NCI-H2171 treated with DMSO at 0.1 percent for 48 hours (cell line): ENCODE measurements at places on chromosomes 3 and 15.

GRCh38 chr3:197331131-197331530, 32.7 kb upstream of the DLG1 start:
- DNase-seq, result no peak

- peak; percentile 63 for DNase-seq
Observed at GRCh38 chr3:174335910-174336309, 523.2 kb upstream of the NAALADL2 start.

GRCh38 chr3:65975032-65975431, 63.7 kb downstream of the MAGI1 start:
- no peak for DNase-seq

DNA sequence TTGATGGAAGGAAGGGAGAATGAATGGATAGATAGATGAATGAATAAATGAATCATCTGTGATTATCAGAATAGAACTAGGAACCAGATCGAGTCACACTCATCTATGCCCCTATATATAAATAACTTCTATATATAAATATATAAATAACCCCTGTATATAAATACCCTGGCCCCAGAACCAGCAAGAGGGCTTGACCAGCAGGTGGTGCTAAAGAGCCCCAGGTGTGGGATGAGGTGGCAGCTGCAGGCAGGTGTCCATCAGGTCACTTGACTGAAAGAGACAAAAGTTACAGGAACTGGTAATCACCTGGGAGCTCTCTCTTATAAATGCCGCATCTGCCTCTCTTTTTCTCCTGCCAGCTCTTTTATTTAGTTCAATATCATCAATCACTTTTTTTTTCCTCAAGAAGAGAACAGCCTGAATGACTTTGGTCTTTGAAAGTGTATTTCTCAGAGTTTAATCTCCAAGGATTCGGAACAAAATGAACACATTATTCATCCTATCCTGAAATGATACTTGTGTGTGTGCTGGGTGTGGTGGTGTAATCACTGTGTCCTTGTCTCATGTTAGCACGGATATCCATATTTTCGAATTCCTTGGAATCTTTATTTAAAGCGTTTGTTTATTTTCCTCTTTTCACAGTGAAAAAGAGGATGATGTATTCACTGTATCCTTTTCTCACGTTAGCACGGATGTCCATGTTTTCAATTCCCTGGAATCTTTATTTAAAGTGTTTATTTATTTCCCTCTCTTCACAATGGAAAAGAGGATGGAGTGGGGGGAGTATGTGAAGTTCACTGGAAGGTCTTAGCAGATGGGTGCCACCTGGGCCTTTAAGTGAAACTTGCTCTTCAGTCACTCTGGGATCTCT, 35.4 kb upstream of the ATG7 start:
- DNase-seq, result peak; percentile 33

DNA sequence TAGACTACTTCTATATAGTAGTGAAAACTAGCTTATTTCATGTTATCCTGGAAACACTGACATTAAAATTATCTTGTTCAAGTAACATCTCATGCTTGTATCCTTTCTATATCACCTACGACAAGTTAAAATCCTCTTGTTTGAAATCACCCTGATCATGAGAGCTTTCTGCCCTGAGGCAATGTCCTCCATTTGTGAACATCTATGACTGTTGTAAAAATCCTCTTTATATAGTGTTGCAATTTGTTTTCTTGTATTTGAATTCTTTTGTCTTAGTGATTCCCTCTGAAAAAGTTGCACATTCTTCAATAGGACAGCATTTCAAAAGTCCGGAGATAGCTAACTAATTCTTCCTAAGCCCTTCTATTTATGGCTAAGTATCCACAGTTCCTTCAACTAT, 480.3 kb downstream of the NSUN3 start:
- no peak for DNase-seq

GRCh38 chr3:49530701-49531100, 23.6 kb upstream of the BSN start:
- no peak for DNase-seq

- no peak for DNase-seq
Observed at GRCh38 chr15:77753281-77753873, 120.7 kb upstream of the LINGO1 start.

DNA sequence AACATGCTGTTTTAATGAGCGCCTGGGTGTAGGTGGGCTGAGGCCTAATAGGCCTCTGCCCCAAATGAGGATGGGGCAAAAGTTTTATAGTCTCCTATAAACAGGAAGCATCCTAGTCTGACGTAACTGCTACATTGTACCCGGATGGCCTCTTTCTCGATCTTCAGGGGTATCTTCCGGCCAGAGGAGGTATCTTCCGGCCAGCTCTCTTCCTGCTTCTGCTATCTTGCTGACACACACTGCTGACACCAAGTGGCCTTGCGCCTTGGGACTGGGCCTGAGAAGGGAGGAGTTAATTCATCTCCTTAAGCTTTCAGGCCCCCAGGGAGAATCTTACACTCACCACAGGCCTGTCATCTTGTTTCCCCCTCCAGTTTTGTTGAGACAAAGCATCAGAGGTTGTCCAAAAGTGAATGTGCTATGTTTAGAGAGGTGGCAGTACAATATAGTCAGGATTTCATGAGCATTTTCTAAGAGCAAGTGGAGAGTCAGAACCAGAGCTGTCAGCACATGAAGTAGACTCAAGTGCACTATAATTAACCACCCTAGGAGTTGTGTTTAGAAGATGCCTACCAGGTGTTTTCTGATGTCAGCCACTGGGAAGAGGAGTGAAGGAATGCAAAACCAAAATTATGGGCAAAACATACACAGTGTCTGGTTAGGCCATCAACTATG, 15.6 kb upstream of the IGSF10 start:
- DNase-seq, result no peak

GRCh38 chr3:48960841-48961413, 29.1 kb upstream of the P4HTM start:
- DNase-seq, result no peak

DNA sequence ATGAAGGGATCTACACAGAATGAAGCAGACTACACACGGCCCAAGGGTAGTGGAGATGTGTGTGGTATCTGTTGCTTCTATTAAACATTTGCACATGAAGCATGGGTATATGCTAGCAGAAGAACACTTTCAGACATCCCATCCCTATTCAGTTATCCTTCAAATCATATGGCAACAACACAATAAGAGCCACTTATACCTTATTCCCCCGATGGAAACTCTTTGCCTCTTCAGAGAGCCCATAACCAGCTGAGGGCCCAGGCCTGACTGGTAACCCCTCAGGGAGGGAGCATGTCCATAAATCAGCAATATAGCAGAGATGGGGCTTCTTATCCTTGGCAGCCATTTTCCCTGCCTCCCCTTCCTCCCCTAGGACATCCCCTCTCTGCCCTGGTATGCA, 210.6 kb downstream of the FHIT start:
- DNase-seq, result no peak

- peak; percentile 90 for DNase-seq
Observed at GRCh38 chr3:14352002-14352627, 50.3 kb upstream of the SLC6A6 start.

- no peak for DNase-seq
Observed at GRCh38 chr3:171892457-171892856, 49.3 kb downstream of the TMEM212 start.

- peak; percentile 82 for DNase-seq
Observed at GRCh38 chr3:159765860-159766294, 222.8 kb upstream of the IL12A start.

DNA sequence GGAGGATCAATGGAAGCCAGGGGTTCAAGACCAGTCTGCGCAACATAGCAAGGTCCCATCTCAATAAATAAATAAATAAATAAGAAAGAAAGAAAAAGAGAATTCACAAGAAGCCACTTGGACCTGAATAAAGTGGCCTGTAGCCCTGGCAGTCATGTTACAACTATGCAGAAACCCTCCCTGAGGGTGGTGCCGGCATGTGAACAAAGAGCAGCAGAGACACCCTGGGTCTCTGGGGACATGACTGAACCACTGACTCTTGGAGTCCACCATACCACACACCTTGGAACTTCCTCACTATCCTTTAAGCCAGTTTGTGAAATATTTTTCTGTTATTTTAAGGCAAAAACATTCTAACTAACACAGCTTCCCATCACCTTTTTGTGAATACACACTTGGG, 93.0 kb downstream of the MEIS2 start:
- no peak for DNase-seq

- no peak for DNase-seq
Observed at GRCh38 chr3:148082506-148083280, 615.0 kb upstream of the AGTR1 start.

DNA sequence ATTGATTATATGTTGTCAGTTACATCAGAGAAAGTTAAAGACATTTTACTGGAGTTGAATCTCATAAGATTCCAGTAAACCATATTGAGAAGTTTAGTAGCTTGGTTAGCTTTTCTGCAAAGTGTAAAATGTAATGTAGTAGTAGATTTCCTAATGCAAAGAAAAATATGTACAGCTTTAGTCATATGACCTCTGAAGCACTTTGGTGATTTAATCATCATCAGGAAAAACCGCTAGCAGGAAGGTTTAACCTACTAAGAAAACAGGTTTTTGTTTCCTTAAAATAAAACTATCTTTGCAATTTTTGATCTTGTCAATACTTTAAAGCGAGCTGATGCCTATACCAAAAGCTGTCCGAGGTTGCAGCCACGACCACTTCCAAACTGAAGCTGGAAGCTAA, 364.6 kb upstream of the ZNF385D start:
- no peak for DNase-seq

DNA sequence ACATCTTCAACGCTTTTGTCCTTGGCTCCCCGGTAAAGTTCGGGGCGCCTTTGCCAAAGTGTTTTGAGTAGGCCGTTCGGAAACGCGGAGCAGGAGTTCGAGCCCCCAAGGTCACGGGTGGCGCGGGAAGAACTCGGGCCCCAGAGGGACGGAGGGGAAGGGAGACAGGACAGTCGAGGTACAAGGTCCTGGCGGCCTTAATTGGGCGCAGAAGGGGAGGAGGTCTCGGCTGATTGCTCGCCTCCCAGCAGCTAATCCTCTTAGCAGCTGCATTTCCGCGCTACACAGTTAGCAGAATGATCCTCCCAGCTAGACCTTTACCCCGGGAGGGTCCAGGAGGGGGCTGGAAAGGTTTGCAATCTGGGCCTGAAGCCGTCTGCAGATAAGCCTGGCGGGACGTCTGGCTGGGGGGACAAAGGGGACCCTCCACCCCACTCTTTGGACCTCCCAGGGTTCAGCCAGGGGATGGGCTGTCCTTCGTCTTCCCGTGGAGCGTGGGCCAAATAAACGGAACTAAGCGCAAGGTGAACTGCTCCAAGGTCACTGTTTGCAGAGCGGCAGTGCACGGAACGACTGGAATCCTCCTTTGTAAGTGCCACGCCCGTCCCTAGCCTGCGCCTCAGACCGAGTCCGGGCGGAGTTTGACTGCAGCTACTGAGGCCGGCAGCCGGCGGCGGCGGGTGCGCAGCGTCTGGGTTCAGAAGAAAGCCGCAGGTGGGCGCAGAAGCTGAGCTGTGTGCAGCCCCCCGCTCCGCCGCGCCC, 7.2 kb downstream of the EOMES start:
- DNase-seq, result no peak

- no peak for DNase-seq
Observed at GRCh38 chr3:118740722-118741290, 293.8 kb downstream of the IGSF11 start.

DNA sequence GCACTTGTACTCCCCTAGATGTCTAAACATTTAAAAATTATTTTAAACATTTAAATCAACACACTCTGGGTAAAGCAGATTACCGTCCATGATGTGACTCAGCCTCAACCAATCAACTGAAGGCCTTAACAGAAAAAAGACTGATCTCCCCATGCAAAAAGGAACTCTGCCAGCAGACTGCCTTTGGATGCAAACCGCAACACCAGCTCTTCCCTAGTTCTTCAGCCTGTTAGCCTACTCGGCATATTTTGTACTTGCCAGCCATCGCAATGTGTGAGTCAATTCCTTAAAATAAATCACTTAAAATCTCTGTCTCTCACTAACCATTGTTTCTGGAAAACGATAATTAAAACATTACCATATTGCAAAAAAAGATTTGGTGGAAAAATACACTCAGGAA, 375.9 kb downstream of the RSL24D1 start:
- no peak for DNase-seq

- DNase-seq, result no peak
Observed at GRCh38 chr3:59192473-59192872, 142.6 kb upstream of the CFAP20DC start.

DNA sequence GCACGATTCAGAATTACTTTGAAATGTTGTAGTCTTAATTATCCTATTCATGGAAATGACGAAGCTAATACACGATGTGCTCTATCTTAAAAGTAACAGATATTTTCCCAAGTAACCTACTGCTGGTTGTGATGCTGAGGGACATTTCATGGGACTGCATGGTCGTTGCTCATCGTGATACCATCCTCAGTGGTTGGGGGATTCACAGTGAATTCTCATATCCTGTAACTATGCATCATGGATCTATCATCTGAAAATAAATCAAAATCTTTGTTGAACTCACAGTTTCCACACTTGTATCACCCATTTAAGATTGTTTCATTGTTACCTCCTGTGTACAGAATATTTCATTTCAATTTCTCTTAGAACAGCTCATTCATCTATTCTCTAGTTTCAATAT, 84.7 kb downstream of the OPA1 start:
- DNase-seq, result no peak
